ENCODE measurements at places on chromosomes 12 and 14.

GRCh38 chr12:1117970-1118563 is 127.0 kb downstream of the ERC1 start:
- peak; percentile 69 for DNase-seq

GRCh38 chr12:108328420-108328819 is 10.7 kb downstream of the CMKLR1 start:
- no peak for DNase-seq

GRCh38 chr12:6520186-6520585 is 14.1 kb upstream of the GAPDH start:
- no peak for DNase-seq

GRCh38 chr14:65492266-65492665 is 79.7 kb downstream of the FUT8 start:
- DNase-seq, result no peak

- no peak for DNase-seq
Measured at GRCh38 chr12:61554268-61555008, 705.8 kb upstream of the USP15 start.

DNA sequence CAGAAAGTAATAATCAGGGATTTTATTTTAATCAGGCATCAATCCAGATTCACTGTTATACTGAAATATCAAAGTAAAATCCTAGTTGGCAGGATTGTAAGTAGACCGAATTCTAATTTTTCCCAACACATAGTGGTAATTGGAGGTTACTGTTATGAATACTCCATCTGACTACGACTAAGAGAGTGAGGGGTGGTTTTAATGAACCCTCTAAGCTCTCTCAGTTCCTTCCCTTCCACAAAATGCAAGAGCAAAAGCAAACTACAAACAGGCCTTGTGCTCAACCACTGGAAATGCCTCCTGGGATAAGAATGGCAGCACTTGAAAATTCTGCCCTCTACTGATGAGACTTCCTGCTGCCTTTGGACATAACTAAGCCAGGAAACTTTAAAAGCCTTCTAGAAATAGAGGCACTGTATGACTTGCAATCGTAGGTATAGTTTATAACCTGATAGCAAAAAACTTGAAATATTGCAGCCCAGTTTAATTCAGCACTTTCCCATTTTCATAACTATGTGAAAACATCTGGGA is 184.8 kb downstream of the SLC16A7 start:
- DNase-seq, result no peak

DNA sequence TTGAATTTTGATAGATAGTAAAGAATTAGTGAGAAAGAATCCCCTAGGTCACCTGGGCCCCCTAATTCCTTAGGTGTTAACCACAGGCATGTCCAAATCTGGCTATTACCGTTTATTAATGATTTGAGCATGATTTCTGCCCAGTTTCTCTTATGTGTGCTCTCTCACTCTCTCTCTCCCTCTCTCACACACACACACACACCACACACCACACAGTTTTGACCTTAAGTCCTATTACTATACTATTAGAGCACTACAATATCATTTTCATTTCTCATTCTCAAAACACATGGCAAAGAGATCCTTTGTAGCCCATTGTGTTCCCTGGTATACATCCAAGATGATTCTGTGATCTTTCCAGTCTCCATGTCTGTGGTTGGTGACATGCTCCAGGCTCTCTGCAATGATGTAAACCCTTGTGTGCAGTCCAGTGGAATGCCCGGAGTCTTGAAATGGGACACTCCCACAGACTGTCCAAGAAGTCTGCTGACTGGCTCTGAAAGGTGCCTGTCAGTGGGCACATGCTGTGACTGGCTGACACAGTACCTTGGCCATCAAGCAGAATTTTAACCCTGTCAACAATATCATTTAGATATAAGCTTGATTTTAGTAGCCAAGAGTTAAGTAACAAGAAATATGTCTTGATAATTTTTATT is 96.2 kb downstream of the FIGNL2 start:
- peak; percentile 26 for DNase-seq

- no peak for DNase-seq
Measured at GRCh38 chr12:12039897-12040296, 30.8 kb upstream of the BCL2L14 start.

- no peak for DNase-seq
Measured at GRCh38 chr14:79279645-79280597, 931.4 kb downstream of the DIO2 start.

DNA sequence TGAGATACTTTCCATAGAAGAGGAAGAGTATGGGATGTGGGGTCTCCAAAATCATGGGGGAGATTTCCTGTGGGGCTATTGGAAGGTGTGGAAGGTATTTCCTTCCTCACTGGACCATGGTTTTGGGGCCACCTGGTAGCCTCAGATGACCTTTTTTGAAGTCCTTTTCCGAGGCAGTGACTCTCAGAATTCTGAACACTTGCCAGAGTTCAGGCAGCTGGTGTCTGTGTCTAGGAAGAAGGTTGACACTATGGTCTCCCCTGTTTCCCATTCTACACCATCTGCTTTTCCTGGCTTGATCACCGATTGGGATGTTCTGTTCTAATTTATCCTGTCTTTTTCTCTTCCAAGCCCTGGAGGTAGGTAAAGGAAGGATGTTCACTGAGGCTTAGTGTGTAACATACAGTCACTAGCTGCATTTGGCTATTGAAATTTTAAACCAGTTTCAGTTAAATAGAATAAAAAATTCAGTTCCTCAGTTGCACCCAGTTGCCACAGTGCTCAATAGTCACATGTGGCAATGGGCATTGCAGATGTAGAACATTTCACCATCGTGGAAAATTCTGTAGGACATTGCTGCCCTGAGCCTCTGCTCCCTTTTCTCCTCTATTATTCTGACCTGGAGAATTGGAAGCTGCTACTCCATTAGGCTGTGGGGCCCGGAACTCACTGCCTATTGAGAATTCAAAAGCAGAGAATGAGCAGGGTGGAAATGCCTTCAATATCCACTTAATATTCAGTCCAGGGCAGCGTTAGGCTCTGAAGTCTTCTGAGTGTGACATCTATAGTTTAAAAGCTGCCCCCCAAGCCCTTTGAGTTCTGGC is 11.0 kb upstream of the PLEKHG3 start:
- no peak for DNase-seq

GRCh38 chr12:71439613-71440344 is at the start of gene LGR5:
TSS of gene LGR5 (plus strand) at chr12:71439798. CDS start at chr12:71440081, 283 bp downstream.
- peak; percentile 93 for DNase-seq

DNA sequence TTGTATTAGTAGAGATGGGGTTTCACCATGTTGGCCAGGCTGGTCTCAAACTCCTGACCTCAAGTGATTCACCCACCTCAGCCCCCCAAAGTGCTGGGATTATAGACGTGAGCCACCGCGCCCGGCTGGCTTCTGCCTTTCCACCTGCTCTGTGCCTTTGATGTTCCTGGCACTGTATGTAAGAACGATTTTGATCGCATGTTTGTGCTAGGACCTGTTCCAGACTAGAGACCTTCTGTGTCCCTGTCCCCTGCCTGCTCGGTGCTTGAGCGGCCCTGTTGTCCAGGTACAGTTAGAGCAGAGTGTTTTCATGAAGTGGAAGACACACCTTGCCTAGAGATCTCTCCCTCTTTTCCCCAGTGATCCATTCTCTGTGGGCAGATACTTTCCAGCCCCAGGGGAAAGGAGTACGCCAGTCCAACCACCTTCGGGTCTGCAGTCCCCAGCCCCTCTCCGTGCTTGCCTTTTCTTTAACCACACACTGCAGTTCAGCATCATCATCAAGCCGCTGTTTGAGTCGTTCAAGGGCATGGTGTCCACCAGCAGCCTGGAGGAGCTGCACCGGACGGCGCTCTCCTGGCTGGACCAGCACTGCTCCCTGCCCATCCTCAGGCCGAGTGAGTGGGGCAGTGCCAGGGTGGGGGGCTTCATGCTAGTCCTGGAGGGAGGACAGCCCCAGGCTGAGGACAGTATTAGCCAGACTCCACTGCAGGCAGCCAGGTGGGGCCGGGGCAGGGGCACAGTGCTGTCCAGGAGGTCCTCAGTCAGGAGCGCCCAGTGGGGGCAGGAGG is 33.4 kb downstream of the IL31 start:
- DNase-seq, result no peak

DNA sequence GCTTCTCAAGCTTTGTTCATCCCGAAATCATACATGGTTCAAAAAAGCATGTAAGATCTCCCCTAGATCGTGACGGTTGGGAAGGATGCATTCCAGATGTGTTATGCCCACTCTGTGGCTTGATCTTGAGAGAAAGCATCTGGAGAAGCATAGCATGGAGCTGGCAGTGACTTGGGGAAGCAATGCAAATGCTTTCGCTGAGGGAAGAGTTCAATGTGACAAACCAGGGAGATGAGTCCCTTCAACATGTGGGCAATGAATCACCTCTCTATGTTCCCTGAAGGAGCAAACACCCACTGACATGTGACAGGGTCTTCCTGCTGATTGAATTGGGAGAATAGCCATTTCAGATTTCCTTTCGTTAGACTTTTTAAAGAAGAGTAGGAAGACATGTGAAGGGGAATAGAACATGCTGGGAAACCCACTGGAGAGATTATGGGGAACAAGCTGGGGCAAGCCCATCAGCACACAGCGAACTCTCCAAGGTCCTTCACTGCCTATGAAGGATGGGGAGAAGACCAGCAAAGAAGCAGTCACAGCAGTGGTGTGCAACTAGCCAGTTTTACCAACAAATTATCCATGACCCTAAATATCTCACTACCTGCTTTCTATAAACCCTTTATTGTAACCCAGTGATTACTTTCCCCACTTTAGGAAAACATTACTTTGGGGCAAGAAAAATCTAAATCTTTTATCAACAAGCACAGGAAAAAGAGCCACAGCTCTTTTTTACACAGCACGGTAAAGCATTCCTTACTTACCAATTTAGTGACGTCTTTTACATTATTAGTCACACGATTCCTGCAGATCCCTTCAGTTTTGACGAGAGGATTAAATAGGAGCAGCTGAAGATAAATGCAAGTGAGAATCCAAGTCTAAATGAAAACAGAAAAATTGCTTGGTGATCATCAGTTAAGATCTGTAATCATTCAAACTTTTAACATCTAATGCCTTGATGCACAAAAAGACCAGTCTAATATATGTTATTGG is 35.0 kb downstream of the KITLG start:
- no peak for DNase-seq
